ENCODE measurements at places on chromosomes 2 and 18.

DNA sequence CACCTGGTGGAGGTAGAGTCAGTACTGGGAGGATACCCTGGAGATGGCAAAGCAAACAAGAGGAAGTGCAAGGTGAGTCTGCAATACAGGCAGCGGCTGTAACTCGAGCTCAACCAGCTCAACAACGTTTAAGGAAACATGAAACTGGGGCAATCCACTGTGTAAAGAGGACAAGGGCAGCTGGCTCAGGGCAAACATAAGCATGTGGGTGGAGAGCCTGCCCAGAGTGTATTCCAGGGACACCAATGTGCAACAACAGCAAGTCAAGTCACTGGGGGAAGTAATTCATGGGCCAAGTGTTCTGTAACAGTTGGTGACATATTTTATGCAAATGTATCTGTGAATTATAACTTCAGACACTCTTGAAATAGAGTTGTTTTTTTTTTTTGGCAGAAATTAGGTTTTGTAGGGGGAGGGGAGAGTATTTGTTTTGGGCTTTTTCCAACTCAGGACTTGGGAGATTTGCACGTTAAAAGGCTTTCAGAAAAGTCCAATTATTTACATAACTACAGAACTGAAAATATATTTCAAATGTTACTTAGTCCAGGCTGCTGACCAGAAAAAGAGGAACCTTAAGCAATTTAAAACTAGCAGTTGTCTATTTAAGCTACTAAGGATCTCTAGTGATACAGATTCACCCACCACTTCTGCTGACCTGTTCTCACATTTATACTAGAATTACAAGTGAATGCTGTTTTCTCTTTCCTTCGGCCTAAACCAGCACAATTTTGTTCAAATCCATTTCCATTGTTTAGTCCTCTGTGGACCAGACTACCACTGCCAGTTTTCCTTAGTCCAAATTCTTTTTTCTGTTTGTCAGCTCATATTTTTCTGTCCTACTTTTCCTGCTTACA is 18.6 kb downstream of the NRXN1 start:
- peak; percentile 99 for DNase-seq

- no peak for DNase-seq
Measured at GRCh38 chr2:159209341-159210306, 76.9 kb downstream of the WDSUB1 start.

DNA sequence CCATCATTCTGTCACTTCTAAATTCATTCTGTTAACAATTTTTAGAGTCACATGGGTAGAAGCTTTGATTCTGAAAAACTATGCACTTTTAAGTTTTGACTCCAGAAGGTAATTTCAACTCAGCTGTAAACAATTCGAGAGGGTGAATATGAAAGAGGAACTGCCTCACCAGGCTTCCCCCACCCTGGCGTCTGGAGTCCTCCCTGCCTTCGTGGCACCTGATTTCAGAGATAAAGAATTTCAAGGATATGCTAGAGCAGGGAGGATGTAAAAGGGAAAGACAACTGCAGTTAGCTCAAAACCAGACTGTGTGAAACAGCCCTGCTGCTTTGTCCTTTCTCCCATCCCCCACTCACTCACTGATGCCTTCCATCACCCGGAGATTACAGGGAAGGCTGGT is 40.7 kb downstream of the ONECUT2 start:
- no peak for DNase-seq

DNA sequence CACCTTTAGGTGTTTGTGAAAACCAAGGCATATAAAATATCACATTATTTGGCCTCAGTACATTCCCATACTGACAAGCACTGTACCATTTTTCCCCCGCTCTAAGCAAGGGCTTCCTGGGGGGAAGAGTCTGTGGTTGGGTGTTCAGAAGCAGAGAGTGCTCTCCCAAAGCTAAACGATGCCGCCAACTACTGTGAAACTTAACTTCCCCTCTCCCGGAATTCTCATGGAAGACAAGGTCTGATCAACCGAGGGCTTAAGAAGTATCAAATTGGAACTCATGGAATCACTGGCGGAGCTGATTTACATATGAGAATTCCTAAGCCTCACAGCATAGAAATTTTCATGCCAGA is 433 bp upstream of the MFF start:
- DNase-seq, result no peak

DNA sequence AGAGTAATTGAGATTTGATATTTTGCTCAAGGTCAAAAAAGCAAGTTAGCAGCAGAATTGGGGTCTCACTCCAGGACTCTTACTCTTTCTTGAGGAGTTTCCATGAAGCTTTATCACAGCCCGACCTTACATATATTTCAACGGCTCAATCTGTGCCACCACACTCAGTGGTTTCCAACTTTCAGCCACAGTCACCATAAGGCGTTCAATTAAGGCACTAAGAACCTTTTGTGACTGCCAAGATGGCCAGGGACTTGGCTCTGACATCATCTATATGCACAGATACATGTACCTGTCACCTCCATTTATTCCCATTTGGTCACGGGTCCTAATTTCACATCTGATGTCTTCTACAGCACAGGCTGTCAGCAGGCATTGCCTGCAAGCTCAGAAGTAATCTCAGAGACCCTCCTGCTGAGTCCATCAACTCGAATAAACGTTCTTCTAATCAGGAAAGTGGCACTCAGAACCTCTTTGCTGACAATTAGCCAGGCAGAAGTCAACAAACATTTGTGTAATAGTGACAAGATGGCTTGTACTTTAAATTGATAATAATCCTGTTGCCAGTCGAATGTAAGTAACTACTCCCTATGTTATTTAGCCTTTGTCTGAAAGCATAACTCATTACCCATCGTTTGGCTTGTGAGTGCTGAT is 16.1 kb downstream of the DYTN start:
- peak; percentile 39 for DNase-seq

- no peak for DNase-seq
Measured at GRCh38 chr2:236688157-236688556, 118.5 kb downstream of the ACKR3 start.
